ENCODE measurements at places on chromosomes 12 and 14.
A peak's percentile ranks its signal among the peaks of the same experiment; 100 is the strongest.

- no peak for DNase-seq
These were observed 543 bp upstream of the GLIPR1 start for GRCh38 chr12:75479963-75480461.

- no peak for DNase-seq
These were observed 151.5 kb downstream of the PLXNC1 start for GRCh38 chr12:94299846-94300245.

GRCh38 chr14:101556566-101557320 lies 4.6 kb upstream of the DIO3 start:
- DNase-seq: no peak

GRCh38 chr12:67980391-67980790 lies 8.9 kb upstream of the IFNG-AS1 start:
- no peak for DNase-seq

DNA sequence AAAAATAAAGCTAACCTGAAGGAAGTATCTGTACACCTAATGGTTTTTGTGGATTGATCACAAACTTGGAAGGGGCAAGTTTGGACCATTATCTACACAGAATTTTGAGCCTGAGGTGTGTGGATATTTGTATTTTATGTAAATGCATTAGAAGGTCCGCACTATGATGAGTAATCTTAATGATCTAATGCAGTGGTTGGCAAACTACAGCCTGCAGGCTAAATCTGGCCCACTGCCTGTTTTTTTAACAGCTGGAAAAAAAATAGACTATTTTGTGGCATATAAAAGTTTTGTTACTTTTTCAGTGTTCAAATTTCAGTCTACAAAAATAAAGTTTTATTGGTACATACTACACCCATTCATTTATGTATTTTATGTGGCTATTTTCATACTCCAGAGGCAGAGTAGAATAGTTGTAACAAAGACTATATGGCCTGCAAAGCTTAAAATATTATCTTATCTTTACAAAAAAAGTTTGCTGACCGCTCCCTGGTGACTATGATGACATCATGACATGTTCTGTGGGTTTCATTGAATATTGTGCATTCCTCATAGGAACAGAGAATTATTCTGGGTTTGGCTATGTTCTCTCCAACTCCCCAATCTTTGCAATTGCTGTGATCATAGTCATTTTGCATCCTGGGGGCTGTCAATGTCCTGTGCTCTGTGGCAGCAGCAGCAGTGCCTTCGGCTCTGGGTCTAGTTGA lies 962.6 kb upstream of the FBXO33 start:
- DNase-seq: no peak

- DNase-seq: no peak
These were observed at the start of gene LMNTD1 for GRCh38 chr12:25553098-25553497. LMNTD1 (minus strand) TSS chr12:25553283; CDS start chr12:25552959, 324 bp downstream.

GRCh38 chr14:81263777-81264410 lies 43.1 kb upstream of the GTF2A1 start:
- no peak for DNase-seq

GRCh38 chr12:15220451-15220850 lies 766 bp downstream of the RERG start:
- no peak for DNase-seq

- DNase-seq: no peak
These were observed 270.5 kb downstream of the DUSP6 start for GRCh38 chr12:89081719-89082369.

DNA sequence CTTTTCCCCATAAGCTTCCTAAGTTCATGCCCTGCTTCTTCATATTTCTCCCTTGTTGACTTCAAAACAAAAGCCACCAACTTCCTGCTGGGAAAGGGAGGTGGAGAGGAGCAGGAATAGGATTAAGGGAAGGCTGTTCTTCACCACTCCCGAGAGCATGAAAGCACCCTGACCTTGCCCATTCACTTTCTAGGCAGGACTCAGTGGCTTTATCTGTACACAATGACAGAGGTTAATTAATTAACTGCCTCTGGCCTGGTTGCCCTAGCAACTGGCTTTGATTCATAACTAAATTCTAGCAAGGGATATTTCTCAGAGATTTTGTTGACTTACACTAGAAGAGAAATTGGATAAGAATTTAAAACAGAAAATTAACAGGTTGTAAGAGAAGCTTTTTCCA lies 396.8 kb downstream of the RPS29 start:
- no peak for DNase-seq

GRCh38 chr14:81625343-81625742 lies 91.7 kb upstream of the SEL1L start:
- no peak for DNase-seq

- no peak for DNase-seq
These were observed 26.9 kb downstream of the ZDHHC17 start for GRCh38 chr12:76790564-76791552.

- DNase-seq: no peak
These were observed 113.1 kb upstream of the OVCH1 start for GRCh38 chr12:29610473-29611170.

DNA sequence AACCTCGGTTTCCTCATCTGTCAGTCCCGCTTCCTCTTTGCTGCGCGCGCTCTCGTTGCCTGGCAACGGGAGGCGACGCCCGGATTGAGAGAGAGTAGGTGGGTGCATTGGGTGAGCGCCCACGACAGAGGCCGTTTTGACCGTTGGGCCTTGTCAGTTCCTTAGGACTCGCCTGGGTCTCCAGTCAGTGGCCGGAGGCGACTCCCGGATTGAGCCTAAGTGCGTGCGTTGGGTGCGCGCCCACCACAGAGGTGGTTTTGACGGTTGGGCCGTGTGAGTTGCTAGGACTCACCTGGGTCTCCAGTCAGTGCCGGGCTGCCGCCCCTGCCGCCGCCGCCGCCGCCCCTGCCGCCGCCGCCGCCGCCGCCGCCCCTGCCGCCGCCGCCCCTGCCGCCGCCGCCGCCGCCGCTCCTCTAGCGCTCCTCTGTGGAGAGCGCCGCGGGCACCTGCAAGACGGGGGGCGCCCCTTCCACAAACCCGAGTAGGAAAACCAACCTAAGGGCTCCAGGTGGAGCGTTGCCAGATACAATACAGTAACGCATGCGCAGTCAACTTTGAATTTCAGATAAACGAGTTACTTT lies 37.2 kb downstream of the APOBEC1 start:
- DNase-seq: no peak

DNA sequence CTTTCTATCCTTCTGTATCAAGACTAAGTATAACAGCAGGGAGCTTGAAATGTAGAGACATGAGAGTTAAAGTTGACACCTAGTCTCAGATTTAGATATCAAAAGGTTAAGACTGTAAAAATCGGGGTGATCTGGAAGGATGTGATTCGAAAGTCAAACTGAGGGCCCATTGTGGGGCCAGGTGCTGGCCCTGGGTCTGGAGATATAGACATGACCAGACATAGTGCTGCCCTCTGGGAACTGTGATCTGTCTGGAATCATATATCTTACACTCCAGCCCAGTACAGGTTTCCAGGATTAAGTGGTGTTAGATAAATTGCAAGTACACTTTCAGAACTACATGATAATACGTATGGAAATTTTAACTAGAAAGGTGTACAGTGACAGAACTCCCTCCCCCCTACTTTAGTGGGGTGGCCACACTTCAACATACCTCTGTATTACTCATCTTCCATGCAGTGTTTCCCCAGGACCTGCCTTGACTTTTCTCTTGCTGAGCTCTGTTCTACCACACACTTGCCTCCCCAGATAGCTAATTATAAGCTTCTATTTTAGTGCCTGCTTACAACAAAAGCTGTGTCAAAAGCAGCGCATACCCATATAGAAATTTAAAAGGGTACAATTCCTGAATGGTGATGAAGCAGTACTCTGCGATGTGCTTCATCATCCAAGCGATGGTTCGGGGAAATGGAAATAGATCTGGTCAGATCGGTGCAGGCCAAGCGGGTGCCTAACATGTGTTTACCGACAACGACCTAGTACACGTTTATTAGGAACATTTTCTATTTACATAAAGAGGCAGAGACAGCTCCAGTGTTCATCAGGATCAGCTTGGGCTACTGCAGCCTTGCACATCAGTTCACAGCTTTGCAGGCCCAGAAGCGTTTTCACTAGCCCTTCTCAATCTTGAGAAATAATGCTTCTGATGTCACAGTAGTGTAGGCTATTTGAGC lies 68.7 kb downstream of the ARF6 start:
- DNase-seq: no peak

- no peak for DNase-seq
These were observed 192.4 kb downstream of the DICER1 start for GRCh38 chr14:94964931-94965330.

DNA sequence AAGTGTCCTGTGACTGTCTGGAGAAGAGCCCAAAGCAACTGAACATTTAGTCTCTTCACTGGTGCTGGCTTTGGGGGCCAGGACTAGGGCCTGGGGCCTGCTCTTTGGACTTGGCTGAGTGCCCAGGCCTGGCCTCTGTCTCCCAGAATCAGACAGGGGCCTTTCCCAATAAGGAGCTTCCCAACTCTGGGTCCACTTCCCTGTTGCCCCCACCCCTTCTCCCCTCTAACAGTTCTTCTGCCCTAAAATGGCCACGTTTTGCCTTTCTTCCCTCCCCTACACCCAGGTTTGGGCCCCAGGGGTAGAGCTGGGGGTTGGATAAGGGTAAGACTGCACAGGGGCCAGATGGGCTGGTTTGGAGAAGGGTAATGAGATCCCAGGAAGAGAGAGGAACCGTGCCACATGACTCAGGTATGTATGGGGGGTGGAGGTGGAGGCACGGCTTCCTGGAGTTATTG lies 10.0 kb upstream of the ITGA5 start:
- DNase-seq: no peak

DNA sequence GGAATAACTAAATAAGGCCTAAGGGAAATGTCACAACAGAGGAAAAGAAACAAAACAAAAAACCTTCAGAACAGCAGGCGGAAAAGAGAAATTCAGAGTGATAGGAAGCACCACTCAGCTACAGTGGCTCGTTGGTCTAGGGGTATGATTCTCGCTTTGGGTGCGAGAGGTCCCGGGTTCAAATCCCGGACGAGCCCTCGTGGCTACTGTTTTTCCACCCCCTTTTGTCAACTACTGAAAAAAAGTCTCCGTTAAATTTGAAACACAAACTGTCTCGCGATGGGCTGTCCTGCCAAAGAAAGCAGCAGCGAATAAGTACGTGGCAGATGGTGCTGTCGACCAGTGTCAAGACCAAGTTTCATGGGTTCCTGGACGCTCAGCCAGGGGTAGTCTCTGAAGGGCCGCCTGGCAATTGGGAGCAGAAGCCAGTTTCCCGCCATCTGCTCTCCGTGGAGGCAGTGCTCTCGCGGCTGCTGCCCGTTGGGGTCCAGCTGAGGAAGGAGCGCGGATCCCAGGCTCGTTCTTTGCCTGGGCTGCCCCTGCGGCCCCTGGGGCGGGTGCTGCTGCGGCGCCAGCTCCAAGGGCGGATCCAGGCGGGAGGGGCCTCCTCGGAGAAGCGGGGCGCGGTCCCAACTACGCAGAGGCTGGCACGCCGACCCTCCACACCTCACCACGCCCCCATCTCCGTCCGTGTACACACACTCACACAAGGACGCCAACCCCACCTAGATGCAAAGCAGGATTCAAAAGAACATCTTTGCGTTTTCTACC lies at the start of gene RNASE4:
TSS of gene RNASE4 (plus strand) at position 670 of the 771 bp plus-strand sequence. CDS start 14,812 bp downstream, outside the sequence.
- DNase-seq: peak; percentile 70

- no peak for DNase-seq
These were observed 1785.1 kb upstream of the FLRT2 start for GRCh38 chr14:83744891-83745290.

DNA sequence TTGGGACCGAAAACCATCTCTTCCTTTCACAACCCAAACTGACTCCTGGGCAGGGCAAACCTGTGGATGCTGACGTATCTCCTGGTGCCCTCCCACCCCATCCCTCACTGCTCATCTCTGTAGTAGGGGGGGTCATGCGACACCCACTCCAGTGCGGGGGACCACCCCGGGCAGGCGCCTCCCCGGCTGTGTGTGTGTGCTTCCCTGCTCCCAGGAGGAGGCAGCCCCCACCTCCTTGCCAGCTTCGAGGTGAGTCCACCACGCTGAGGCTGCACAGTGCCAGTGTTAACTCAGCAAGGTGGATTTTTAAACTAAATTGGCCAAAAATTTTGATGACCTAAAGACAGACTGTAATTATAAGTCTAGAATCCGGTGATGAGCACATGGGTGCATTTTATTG lies 46.2 kb upstream of the BEGAIN start:
- DNase-seq: no peak

DNA sequence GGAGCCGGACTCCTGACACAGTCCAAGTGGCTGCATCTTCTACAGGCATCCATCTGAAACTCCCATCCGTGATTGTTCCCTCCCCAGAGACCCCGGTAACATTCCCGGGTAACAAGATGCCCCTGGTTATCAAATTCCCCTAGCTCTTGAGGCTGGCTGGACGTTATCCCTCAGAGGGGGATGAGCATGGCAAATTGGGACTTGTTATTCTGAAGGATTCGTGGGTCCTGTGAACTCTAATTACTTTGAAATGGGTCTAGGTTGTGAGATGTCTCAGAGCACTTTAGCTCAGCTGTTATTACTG lies 642 bp upstream of the PAN2 start:
- DNase-seq: no peak

- DNase-seq: no peak
These were observed 185.8 kb downstream of the SLC15A4 start for GRCh38 chr12:128637642-128638606.

GRCh38 chr12:92912052-92912451 lies 17.0 kb downstream of the EEA1 start:
- no peak for DNase-seq

DNA sequence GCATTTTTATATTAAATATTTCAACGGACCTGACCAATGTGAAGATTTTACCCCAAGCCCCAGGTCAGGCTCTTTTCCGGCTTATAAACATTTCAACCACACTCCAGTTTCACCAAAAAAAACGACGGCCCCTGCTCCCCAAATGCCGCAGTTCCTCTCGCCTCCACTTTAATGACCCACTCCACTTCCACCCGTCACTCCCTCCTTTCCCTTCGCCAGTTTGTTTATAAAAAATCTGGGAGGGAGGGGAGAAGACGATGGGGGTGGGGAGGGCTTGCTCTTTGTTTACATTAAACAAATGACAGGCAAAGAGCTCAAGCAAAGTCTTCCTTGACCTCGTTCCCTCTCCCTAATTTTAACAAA lies 5.4 kb downstream of the SIX6 start:
- DNase-seq: no peak
